CD4-positive, CD25-positive, alpha-beta regulatory T cell (primary cell): ENCODE measurements at places on chromosomes 13 and 19. TPM values are rescaled to one million over a fixed set of nuclear protein-coding genes. Genes with fewer than 3 reads are reported as not detected.
A peak's percentile ranks its signal among the peaks of the same experiment; 100 is the strongest.

GRCh38 chr19:8304841-8305621 lies 3.1 kb downstream of the CD320 start:
- no peak overlapping the region for H3K4me3 ChIP-seq
- no peaks in the 10 kb centered on the region for H3K27me3 ChIP-seq
- H3K27ac ChIP-seq = no peak overlapping the region
- peaks cover 40% of the 10 kb centered on the region for H3K4me1 ChIP-seq
- peaks cover 4% of the 10 kb centered on the region for H3K36me3 ChIP-seq
- no peak for DNase-seq

The BCAM gene
- not detected for polyA plus RNA-seq

DNA sequence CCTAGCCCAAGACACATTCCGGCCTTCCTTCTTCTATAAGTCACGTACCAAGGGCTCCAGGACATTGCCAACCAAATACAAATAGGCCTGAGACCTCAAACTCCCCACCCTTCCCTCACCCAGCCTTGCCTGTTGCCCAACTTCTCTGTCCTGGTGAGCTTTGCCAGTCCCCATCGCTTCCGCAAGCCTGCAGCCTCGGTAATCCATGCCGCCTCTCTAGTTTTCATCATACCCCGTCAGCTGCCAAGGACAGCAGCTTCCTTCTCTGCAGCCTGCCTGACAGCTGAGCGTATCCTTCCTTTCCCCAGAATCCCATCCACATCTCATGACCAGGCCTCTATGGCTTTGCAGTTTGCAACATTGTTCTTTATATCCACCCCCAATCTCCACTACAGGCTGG lies 36.6 kb upstream of the POMP start:
- H3K4me3 ChIP-seq = no peak overlapping the region
- H3K27ac ChIP-seq = no peak overlapping the region
- H3K27me3 ChIP-seq = no peaks in the 10 kb centered on the region
- no peak for DNase-seq

The GPC5 gene
- polyA plus RNA-seq = 0.59 TPM

GRCh38 chr13:40515702-40516101 lies 150.7 kb downstream of the FOXO1 start:
- no peaks in the 10 kb centered on the region for H3K27me3 ChIP-seq
- no peak for DNase-seq
- no peaks in the 10 kb centered on the region for H3K36me3 ChIP-seq

- peaks cover 2% of the 10 kb centered on the region for H3K36me3 ChIP-seq
- H3K27me3 ChIP-seq = no peaks in the 10 kb centered on the region
- no peak for DNase-seq
- no peak overlapping the region for H3K27ac ChIP-seq
- peaks cover 13% of the 10 kb centered on the region for H3K4me1 ChIP-seq
Observed at GRCh38 chr19:39321832-39322176, 1.1 kb upstream of the LRFN1 start.

- no peak overlapping the region for H3K4me3 ChIP-seq
- H3K4me1 ChIP-seq = no peaks in the 10 kb centered on the region
- H3K36me3 ChIP-seq = no peaks in the 10 kb centered on the region
Observed at GRCh38 chr13:110507678-110508381, 53.7 kb downstream of the RAB20 start.

- DNase-seq = no peak
- H3K27ac ChIP-seq = no peak overlapping the region
- H3K36me3 ChIP-seq = no peaks in the 10 kb centered on the region
- no peaks in the 10 kb centered on the region for H3K27me3 ChIP-seq
Observed at GRCh38 chr13:106052200-106052767, 483.2 kb downstream of the EFNB2 start.

- H3K4me1 ChIP-seq = no peaks in the 10 kb centered on the region
- H3K27me3 ChIP-seq = peaks cover 9% of the 10 kb centered on the region
- DNase-seq = no peak
- H3K36me3 ChIP-seq = no peaks in the 10 kb centered on the region
- no peak overlapping the region for H3K27ac ChIP-seq
Observed at GRCh38 chr13:46839399-46839798, 42.4 kb upstream of the ESD start.

- H3K4me1 ChIP-seq = peaks cover 10% of the 10 kb centered on the region
- H3K4me3 ChIP-seq = peak overlapping the region; percentile 61
- DNase-seq = peak; percentile 74
- H3K36me3 ChIP-seq = peaks cover 23% of the 10 kb centered on the region
Observed at GRCh38 chr19:58181902-58182576, 822 bp upstream of the ZNF274 start.

DNA sequence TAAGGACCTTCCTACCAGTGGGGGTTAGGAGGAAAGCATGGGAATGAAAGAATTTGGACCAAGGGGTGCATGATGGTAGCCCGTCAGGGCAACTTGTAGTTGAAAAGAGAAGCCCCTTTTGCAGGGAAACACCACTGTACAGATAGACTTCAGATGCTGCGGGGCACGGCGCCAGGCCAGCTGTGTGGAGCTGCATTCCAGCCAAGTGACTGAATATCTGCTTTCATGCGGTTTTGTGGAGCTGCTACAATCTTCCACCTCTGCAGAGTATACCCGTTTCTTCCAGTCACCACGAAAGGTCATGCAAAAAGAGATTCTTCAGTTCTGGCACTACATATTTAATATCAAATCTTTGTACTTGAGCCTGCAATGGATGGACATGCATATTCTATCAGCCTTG lies 104.7 kb downstream of the RGCC start:
- H3K4me1 ChIP-seq = no peaks in the 10 kb centered on the region
- DNase-seq = no peak
- H3K4me3 ChIP-seq = no peak overlapping the region
- no peaks in the 10 kb centered on the region for H3K27me3 ChIP-seq

The GDF15 gene
- not detected for polyA plus RNA-seq

DNA sequence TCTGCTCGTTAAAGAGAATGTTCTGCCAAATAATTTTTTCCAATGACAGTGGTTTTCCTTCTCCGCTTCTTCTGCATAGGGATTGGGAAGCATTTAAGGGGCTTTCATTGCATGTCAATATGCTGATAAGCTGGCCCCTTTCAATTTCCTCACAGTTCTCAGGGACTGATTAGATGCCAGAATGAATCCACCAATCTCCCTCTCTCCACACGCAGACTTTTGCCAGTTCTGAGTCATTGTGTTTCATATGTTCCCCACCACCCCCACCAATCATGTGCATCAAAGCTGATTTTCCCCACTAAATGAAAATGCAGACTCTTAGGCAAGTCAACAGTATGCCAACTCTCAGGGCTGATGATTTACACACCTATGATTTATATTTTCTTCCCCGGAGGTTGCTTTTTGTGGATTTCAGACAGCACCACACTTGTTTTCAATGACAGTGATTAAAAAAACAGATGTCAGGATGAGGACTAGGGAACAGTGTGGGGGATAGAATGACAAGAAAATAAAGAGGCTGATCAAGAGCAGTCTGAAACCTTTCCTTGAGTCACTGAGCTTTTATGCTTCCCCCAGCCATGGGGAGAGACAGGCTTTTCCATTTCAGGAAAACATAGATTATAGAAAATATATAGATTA lies 47.9 kb upstream of the C13orf42 start:
- peaks cover 2% of the 10 kb centered on the region for H3K27me3 ChIP-seq
- H3K36me3 ChIP-seq = no peaks in the 10 kb centered on the region
- no peak overlapping the region for H3K27ac ChIP-seq
- no peak overlapping the region for H3K4me3 ChIP-seq

The RNF126 gene
- 80.8 TPM for polyA plus RNA-seq

The LILRA1 gene
- polyA plus RNA-seq = not detected

The AMER2 gene
- polyA plus RNA-seq = not detected

DNA sequence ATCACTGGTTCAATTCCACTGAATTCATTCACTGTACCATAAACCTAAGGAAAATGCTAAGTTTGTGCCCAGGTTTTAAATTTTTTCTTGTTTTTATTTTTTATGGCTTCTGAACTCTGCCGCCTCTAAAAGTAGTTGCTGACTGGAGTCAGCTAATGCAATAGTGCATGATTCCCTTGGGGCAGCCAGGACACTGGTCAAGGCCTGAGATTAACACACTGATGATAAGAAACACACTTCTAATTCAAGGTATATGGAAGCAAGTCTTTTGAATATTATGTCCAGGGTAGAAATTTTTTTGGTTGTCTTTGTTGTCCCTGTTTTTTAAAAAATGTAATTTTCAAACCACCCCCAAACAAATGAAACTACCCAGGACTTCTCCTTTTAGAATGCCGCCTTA lies 72.2 kb downstream of the CDADC1 start:
- no peaks in the 10 kb centered on the region for H3K36me3 ChIP-seq
- H3K27ac ChIP-seq = no peak overlapping the region
- no peak overlapping the region for H3K4me3 ChIP-seq
- no peak for DNase-seq
- H3K27me3 ChIP-seq = no peaks in the 10 kb centered on the region

DNA sequence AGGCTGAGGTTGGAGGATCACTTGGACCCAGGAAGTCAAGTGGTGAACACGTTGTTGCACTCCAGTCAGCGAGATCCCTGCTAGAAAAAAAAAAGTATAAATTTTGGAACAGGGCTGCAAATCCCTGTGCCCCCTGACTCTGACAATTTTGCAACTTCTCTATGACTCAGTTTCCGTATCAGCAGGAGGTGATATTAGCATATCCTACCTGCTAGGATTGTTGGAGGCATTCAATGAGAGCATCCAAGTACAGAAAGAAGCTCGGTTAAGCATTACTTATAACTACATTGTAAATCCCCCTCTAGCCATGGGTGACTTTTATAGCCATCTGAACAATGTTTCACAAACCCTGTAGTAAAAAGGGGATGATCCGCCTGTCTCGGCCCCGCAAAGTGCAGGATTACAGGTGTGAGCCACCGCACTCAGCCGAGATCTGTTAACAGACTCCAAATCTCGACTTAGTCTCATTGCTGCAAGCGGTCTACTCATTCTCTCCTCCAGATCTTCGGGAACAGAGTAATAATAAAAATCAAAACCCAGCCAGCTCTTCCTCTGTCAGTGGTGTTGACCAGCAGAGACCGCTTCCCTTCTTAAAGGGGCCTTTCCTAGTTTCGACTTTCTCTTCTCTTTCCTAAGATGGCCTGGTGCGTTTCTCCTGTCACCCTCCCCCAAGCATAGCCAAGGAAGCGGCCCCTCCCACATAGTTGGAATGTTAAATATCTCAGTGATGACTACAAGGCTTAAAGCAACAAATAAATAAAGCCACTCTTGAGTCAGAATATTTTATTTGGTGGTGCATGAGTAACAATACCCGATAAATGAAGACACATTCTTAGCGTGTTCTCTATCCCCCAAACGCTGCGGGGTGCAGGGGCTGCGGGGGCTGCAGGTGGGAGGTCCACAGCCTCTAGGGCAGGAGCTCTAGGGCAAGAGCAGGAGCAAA lies 10.3 kb upstream of the BICRA start:
- no peak overlapping the region for H3K4me3 ChIP-seq
- H3K4me1 ChIP-seq = peaks cover 13% of the 10 kb centered on the region
- no peaks in the 10 kb centered on the region for H3K36me3 ChIP-seq
- no peaks in the 10 kb centered on the region for H3K27me3 ChIP-seq

The ZNF835 gene
- 5.0 TPM for polyA plus RNA-seq

- H3K36me3 ChIP-seq = no peaks in the 10 kb centered on the region
- H3K27ac ChIP-seq = no peak overlapping the region
- no peak for DNase-seq
- no peaks in the 10 kb centered on the region for H3K4me1 ChIP-seq
- H3K4me3 ChIP-seq = no peak overlapping the region
Observed at GRCh38 chr13:99144306-99144705, 56.3 kb upstream of the UBAC2 start.

- H3K4me3 ChIP-seq = no peak overlapping the region
- no peaks in the 10 kb centered on the region for H3K27me3 ChIP-seq
- H3K4me1 ChIP-seq = no peaks in the 10 kb centered on the region
Observed at GRCh38 chr19:16882146-16882545, 6.7 kb upstream of the F2RL3 start.

DNA sequence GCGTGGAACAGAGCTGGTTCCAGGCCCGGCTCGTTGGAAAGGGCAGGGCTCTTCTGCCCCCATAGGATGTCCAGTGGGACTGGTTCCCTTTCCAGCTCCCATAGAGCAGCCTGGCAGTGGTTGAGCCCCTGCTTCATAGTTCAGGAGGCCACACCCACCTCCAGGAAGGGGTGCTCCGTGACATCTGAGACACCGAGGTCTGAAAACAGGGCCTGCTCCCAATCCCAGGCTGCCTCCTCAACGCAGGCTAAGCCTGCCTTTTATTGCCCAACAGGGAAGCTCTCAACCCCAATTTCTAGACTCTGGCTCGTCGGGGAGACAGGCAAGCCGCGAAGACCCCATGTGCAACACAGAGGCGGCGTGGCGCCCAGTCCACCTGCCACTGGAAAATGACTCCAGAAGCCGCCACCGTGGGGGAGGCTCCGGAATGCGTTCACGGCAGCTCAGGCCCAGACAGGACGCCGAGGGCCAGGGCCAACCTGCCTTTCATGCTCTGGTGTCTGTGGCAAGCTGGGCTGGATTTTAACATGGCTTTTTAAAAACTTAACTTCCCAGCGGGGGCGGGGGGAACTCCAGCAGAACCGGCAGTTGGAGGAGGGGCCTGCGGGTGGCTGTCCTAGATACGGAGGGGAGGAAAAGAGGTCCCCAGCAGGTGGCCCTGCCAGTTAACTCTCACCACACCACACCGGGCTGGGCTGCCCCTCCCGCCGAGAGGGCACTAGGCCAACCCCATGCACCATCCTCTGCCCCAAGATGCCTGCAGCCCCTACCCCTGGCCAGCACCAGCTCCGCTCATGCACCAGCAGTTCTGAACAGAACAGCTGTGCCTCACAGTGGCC lies 17.9 kb upstream of the TINCR start:
- DNase-seq = no peak
- H3K4me3 ChIP-seq = no peak overlapping the region
- peak overlapping the region; percentile 6 for H3K27ac ChIP-seq
- no peaks in the 10 kb centered on the region for H3K27me3 ChIP-seq
- peaks cover 38% of the 10 kb centered on the region for H3K36me3 ChIP-seq

The OR7A5 gene
- polyA plus RNA-seq = not detected

DNA sequence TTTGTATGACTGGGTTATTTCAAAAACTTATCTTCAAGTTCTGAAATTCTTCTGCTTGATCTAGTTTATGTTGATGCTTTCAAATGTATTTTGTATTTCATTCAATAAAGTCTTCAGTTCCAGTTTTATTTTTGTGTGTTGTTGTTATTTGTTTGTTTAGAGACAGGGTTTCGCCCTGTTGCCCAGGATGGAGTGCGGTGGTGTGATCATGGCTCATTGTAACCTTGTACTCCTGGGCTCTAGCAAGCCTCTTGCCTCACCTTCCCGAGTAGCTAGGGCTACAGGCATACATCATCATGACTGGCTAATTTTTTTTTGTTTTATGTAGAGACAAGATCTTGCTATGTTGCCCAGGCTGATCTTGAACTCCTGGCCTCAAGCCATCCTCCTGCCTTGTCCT lies 40.3 kb upstream of the ARHGEF7 start:
- no peak overlapping the region for H3K4me3 ChIP-seq
- no peaks in the 10 kb centered on the region for H3K27me3 ChIP-seq
- no peak for DNase-seq
- no peaks in the 10 kb centered on the region for H3K36me3 ChIP-seq
- no peak overlapping the region for H3K27ac ChIP-seq
- no peaks in the 10 kb centered on the region for H3K4me1 ChIP-seq

DNA sequence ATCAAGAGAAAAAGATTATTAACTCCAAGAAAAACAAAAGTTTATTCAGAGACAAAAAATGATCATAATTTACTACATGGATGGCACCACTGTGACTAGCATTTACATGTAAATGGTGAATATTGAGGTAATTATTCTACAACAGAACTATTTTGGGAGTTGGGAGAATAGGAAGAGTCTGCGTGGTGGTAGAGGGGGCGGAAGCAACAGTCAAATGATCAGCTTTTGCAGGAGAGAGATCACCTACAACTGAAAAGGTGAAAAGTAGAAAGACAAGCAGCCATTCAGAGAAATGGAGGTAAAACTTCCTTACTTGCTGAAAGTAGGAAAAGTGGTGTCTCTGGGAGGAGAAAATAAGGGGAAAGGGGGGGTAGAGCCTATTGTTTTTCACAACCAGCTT lies 62.8 kb upstream of the SACS start:
- no peaks in the 10 kb centered on the region for H3K4me1 ChIP-seq
- no peaks in the 10 kb centered on the region for H3K36me3 ChIP-seq
- H3K4me3 ChIP-seq = no peak overlapping the region
- H3K27me3 ChIP-seq = peaks cover 3% of the 10 kb centered on the region
- H3K27ac ChIP-seq = no peak overlapping the region
